Activated CD4-positive, alpha-beta memory T cell treated with anti-CD3 and anti-CD28 coated beads for 36 hours (primary cell): ENCODE measurements at places on chromosomes 6 and 20. TPM values are rescaled to one million over a fixed set of nuclear protein-coding genes. Genes with fewer than 3 reads are reported as not detected.

- peak; percentile 86 for DNase-seq
These were observed 107.4 kb downstream of the SCML4 start for GRCh38 chr6:107716688-107717089.

DNA sequence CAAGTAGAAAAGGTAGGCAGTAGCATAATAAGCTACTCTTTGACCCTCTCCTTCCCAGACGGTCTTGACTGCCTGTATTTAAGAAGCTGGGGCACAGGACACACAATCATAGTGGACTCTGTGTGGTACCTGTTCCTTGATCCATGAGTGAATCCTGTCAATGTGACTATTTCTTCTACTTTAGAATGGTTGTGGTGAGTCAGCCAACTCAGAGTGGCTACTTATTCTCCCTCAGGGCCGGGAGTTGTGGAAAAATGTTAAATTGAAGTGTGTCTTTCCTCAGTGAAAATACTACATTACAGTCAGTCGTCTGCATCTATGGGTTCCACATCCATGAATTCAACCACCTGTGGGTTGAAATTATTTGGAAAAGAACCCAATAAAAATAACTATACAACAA, 30.8 kb upstream of the PREP start:
- DNase-seq: no peak

DNA sequence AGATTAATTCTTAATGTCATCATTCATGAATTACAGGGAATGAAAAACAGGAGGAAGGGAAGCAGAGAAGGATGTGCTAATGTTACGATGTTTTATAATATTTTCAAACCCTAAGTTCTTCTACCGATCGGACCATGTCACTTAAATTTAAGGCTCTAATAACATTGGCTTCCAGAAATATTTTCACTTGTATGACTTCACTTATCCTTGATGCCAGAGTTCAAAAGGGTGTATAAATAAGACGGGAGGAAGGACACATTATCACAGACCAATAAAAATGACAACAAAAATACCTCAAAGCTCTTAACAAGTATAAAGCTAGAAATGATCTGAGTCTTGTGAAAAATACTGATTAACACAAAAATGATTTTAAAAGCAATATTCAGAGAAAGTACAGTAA, 370.4 kb upstream of the CITED2 start:
- DNase-seq: no peak

DNA sequence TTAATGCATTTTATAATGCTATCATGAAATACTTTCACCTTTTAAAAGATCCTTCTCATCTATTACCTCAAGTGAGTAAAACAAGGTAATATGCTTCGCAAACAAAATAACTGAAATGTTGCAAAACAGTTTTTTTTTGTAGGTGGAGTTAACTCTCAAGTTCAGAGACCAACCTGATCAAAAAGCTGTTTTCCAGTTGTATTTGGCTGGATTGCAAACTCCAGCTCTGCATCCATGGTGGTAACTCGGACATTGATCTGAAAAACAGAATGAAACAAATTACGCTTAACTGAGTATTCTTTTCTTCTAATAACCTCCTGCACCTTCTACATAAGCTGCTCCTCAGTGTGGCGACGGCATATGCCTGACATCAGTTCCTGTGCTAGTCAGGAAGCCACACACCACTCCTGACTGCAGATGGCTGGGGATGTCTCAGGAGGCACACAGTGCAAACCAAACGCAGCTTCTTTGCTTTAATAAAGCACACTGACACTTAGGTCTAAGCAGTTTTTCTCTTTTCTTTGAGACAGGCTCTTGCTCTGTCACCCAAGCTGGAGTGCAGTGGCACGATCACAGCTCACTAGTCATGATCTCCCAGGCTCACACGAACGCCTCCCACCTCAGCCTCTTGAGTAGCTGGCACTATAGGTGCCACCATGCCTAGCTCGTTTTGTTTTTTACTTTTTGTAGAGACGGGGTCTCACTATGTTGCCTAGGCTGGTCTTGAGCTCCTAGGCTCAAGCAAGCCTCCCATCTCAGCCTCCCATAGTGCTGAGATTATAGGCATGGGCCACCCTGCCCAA, 29.9 kb downstream of the EZR start:
- DNase-seq: peak; percentile 57

- DNase-seq: peak; percentile 42
These were observed 6.3 kb upstream of the SIRPG start for GRCh38 chr20:1663917-1664316.

- no peak for DNase-seq
These were observed 1307.0 kb upstream of the GJE1 start for GRCh38 chr6:140825731-140826130.

- no peak for DNase-seq
These were observed 215.7 kb upstream of the CST7 start for GRCh38 chr20:24733416-24733815.

DNA sequence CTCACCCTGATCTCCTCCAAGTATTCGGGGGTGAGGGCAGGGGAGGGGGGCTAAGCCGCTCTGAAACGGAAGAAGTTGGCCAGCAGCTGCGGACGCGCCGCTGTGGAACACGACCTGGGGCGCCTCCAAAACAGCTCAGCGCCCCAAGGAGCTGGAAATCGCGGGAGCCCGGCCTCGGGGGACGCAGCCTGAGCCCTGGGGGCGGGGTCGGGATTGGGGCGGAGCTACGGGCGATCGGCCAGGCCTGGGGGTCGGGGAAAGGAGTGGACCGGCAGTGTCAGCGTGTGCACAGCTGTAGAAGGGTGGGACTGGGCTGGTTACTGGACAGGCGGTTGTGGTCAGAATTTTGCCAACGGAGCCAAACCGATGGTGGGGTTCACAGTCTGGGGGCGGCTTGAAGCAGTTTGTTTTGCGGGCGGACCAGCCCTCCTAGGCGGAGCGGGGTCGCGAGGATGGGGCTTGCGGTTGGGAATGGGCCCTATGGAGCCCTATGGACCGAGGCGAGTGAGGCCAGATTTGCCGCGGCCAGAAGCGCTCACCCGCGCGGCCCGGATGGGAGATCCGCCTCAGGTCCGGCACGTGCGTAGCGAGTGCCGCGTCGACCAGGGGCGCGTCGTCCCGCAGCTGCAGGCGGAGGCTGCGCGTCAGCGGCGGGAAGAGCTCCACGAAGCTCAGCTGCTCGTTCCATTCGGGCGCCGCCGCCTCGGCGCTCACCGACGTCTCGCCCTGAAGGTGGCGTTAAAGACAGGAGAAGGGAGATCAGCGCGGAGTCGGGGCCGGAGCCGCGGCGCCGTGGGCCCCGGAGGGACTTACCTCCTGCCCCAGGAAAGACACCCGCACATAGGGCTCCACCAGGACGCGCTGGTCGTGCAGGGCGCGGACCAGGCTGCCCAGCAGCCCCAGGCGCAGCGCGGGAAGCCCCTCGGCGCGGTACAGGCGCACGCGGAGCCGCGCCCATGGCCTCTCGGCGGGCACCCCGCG, 14.3 kb upstream of the SPAG4 start:
- DNase-seq: peak; percentile 89

GRCh38 chr6:2990932-2991506, 8.7 kb upstream of the NQO2 start:
- no peak for DNase-seq

DNA sequence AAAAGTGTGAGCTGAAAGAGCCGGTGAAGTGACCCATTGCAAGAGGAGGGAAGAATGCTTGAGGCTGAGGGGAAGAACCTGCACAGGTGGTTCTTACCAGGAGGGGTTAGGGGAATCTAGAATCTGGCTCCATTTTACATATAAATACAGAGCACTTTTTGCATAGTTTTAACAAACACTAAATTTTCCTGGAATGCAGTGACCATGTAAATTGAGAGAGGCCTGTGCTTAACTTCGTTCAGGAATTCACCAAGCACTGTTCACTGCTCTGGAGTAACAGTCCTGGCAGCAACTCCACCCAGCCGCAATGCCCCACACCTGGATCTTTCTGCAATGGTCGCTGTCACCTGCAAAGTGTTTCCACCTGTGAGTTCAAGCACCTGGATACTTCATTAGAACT, 13.2 kb upstream of the RIPOR3 start:
- DNase-seq: no peak

DNA sequence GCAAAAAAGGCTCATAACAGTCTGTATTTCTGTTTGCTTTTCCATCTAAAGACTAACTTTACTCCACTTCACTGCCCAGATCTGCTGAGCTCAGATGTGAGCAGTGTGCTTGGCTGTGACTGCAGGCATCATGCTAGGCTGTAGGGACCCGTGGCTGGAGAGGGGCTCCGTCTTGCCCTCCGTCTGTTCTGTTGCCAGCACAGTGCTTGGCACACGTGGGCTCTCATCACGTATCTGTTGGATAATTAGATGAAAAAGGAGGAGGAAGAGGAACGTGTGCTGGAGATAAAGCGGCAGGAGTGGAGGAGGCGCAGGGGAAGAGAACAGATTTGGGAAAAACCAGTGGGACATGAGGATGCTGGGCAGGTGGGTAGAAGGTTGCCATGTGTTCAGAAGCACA, 57.6 kb upstream of the IER3 start:
- no peak for DNase-seq

DNA sequence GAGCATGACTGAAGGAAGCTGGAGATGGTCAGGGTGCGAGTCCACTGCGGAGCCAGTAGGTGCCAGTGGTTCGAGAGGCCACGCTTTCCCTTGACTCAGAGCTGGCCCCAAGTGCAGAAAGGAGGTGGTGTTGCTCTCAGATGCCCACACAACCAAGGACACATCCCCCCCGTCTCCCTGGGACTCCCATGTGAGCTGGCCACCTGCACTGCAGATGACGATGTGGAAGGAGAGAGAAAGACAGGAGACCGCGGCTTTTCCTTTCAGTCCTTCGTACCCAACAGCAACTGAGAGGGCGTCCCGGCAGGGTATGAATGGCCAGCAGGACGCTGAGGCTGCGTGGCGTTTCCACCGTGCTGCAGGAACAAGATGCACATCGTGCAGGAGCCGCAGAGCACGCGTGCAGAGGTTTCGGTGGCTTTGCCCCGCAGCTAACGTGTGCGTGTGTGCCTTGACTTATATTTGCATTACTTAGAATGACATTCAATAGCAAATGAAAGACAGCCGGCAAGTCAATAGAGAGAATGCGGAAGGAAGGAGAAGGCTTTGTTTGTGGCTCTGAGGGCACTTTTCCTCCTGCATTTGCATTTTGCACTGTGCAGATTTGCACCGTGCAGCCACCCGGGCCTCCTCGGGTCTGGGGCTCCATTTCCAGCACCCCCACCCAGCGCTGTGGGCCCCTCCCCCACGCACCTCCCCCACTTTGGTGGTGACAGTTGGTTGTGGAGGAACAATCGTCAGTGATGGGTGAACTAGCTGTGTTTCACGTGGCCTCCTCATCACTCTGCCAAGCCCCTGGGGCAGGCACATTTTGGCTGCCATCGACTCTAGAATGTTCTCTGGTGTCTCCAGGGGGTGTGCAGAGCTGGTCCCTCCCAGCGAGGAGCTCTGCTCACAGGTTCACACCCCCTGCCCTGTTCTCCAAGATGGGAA, 26.4 kb upstream of the BHLHE23 start:
- no peak for DNase-seq

- DNase-seq: no peak
These were observed 248.0 kb downstream of the PHF3 start for GRCh38 chr6:63883597-63883996.

- no peak for DNase-seq
These were observed 644.3 kb upstream of the AGPAT4 start for GRCh38 chr6:161918109-161918531.

DNA sequence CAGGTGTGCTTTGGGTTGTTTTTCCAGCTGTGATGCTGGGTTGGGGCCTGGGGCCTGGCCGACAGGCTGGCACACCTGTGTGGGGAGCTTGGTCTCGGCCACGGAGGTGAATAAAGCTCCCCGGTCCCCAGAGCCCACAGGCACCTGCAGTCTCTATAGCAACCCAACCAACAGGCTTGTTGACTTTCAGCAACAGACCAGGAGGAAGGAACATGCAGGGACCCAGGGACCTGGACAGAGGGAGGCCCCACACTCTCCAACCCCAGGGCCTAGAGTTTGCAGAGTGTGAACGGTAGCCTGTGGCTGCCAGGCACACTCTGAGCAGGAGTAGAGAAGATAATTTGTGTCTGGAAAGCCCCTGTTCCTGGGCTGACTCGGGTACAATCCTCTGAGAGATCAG, 14.6 kb upstream of the SYNJ2 start:
- no peak for DNase-seq

- no peak for DNase-seq
These were observed 11.0 kb upstream of the HINT3 start for GRCh38 chr6:125945378-125946141.

- no peak for DNase-seq
These were observed 47.5 kb downstream of the KIAA1755 start for GRCh38 chr20:38212806-38213606.

GRCh38 chr6:137011406-137011805, 33.4 kb downstream of the IL20RA start:
- no peak for DNase-seq

- no peak for DNase-seq
These were observed 2.2 kb downstream of the TM9SF4 start for GRCh38 chr20:32111753-32112152.

DNA sequence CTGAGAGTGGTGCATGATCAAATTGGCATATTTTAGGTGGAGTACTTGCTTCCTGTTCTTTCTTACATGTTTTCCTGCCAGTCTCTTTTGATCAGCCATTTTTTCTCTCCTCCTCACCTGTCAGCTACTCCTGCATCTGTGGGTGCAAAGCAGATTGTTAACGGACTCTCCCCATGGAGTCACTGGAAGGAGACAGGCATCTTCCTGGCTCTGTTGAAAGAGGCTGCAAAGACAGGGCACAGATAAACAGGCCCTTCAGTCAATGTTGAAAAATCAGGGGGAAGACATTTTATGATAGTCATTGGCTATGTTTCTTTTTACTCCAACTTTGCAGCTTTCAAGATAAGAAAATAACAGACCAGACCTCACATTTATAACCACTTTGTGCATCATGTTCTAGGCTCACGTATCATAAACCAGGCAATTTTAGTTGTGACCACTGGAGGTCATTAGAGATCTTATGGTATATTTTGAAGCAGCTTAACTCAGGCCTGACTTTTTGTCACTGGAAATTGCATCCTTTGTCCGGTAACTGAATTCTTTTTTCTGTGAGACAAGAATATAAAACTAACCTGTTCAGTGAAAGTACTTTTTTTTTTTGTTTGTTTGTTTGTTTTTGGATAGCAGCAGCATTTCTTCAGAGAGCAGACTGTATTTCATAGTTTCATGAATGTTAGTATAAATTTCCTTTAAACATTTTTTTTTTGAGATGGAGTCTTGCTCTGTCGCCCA, 20.1 kb downstream of the ECT2L start:
- no peak for DNase-seq

The ABHD16A gene
- 29.1 TPM for total RNA-seq

The PAK5 gene
- not detected for total RNA-seq

The NFKBIE gene
- 24.7 TPM for total RNA-seq

The TMEM170B gene
- 1.1 TPM for total RNA-seq

The FRK gene
- total RNA-seq: 0.02 TPM

The DTD1 gene
- total RNA-seq: 49.2 TPM

The NRSN1 gene
- total RNA-seq: not detected

The MAPK13 gene
- total RNA-seq: 61.0 TPM

The DACT2 gene
- not detected for total RNA-seq

The MOCS1 gene
- 0.51 TPM for total RNA-seq
